Dermis blood vessel endothelial cell (primary cell): ENCODE measurements at places on chromosomes 13 and 19. TPM values are rescaled to one million over a fixed set of nuclear protein-coding genes. Genes with fewer than 3 reads are reported as not detected.

The SIGLECL1 gene
- total RNA-seq, result not detected in 2 replicates

The NCR1 gene
- total RNA-seq, result not detected in 2 replicates

The CBARP gene
- 2.7 and 2.8 TPM in 2 replicates for total RNA-seq

The LMO7 gene
- 36.8 and 45.3 TPM in 2 replicates for total RNA-seq

The STARD13 gene
- total RNA-seq, result 27.1 and 27.7 TPM in 2 replicates

The C13orf42 gene
- total RNA-seq, result not detected in 2 replicates
